ENCODE measurements at places on chromosomes 7 and 10.

- no peak for DNase-seq
Observed at GRCh38 chr7:105826143-105826542, 50.3 kb downstream of the ATXN7L1 start.

GRCh38 chr7:157854066-157854891 is 517.5 kb downstream of the DNAJB6 start:
- DNase-seq = peak; percentile 66

DNA sequence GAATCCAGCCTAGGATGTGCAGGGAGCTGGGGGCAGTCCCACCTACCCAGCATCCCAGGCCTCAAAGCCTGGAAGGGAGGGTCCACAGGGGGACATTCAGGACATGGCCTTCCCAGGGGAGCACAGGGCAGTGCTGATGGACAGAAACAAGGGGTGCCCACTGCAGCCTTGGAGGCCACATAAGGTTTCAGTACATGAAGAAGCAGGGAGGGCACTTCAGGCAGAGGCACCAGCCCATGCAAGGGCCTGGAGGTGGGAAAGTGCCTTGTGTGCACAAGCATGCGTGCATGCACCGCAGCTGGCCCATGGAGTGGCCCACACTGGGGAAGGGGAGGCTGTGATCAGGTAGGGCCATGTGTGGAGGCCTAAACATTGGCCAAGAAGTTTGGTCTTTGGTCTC is 9.1 kb downstream of the C10orf105 start:
- no peak for DNase-seq

DNA sequence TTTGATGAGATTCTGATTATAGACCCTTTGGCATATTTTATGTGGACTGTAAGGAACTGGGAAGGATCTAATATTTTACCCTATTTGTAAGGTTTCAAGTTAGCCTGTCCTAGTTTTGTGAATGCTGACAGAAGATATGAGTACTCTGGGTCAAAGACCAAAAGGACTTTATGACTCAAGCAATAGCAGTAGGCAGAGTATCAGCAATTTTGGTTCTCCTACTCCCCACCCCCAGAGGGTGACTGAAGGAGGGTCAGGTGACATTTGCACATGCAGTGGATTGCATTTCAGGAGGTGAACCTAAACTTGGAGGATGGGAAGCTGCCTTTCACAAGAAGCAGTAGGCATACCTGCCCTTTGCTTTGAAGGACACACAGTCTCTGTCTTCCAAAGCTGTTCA is 84.0 kb upstream of the KLF6 start:
- no peak for DNase-seq

GRCh38 chr7:93378131-93378760 is 146.1 kb downstream of the VPS50 start:
- DNase-seq = no peak

GRCh38 chr10:124166431-124167125 is 73.2 kb upstream of the CHST15 start:
- no peak for DNase-seq
